ENCODE measurements at places on chromosomes 6 and 20.
A peak's percentile ranks its signal among the peaks of the same experiment; 100 is the strongest.

- no peak for DNase-seq
Observed at GRCh38 chr6:108744996-108745395, 103.2 kb upstream of the ARMC2 start.

DNA sequence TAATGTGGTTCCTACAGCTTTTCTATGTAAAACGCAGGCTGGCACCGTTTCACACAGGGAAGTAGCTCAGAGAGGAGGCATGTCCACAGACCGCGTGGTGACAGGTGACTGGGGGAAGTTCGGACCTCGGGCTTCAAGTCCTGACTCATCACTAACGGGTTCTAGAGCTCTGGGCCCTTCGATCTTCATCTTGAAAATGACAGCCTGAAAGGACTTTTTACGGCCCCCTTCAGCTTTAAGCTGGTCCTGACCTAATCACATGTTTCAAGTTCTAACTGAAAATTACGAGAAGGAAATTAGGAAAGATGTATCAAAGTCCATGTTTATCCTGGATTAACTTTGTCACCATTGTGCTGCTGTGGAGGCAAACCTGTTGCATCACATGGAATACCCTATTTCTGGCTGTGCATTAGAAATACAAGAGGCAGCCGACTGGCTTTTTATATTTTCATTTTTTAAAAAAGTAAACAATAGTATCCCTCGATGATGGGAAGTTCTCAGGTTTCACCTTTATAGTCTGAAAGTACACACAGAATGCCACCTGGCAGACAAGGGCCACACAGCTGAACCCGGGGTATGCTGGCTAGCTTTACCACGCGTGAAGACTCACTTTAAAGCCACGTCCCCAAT, 2.0 kb downstream of the MAN1A1 start:
- DNase-seq: peak; percentile 26

GRCh38 chr6:134031696-134032255, 20.6 kb downstream of the SLC2A12 start:
- peak; percentile 32 for DNase-seq

DNA sequence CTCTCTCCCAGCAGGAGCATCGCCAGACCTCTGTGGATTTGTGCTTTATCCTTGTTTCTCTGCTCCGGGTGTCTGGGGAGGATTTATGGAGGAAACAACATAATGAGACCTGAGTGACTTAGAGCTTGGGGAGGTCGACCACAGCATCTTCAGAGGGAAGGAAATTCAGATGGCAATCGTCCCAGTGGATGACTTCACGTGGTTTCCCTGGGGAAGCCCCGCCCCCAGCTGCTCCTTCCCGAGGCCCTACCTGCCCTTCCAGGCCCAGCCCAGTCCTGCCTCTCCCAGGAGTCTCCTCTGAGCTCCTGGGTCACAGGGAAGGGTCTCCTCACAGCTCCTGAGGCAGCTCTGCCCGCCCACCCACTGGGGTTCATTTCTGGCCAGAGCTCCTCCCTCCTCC, 430.3 kb upstream of the SULF2 start:
- no peak for DNase-seq

GRCh38 chr6:158131926-158132325, 36.1 kb downstream of the SERAC1 start:
- peak; percentile 17 for DNase-seq

- peak; percentile 65 for DNase-seq
Observed at GRCh38 chr20:38001173-38001875, 31.9 kb downstream of the TTI1 start.

DNA sequence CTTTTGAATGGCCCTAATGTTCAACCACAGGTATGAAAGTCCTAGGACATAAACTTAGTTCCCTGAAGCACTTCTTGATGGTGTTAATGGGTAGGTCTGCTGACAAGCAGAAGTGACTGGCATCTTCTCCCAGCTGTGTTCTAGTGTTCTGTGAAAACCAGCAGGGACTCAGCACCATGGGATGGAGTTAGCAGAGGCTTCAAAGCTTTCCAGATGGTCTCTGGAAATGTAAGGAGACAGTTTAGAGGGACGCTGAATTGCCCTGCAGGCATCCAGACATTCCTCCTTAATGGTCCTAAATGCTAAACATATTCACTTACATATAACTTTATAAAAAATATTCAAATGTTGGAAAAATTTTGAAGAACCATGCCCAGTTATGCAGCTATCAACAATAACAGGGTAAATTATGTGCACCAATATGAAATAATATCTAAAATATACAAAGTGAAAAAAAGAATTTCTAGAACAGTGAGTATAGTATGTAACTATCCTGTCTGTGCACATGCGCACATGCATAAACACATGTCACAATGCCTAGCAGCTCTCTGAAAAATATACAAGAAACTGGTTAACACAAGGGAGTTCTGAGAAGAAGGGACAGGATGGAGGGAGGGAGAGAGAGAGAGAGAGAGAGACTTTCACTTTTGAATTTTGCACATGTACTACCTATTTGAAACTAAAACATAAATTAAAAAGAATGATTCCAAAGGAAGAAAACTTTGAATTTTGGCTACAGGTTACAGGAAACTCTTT, 87.2 kb downstream of the PRDM1 start:
- DNase-seq: no peak

DNA sequence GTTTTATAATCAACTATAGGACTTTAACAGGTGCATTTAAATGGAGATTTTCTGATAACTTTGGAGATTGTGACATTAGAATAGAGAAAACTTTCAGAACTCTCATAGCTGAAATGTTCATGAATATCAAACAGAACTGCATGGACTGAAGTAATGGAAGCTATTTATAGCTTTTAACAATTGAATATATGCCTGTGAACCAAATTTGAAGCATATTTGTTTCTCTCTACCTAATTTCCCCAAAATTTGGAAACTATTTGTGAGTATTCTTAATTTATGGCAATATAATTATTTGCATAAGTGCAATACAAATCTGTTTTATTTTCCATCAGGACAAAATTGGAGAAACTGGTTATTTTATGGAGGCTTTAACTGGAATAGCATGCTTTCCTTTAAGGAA, 96.6 kb downstream of the PLG start:
- no peak for DNase-seq

DNA sequence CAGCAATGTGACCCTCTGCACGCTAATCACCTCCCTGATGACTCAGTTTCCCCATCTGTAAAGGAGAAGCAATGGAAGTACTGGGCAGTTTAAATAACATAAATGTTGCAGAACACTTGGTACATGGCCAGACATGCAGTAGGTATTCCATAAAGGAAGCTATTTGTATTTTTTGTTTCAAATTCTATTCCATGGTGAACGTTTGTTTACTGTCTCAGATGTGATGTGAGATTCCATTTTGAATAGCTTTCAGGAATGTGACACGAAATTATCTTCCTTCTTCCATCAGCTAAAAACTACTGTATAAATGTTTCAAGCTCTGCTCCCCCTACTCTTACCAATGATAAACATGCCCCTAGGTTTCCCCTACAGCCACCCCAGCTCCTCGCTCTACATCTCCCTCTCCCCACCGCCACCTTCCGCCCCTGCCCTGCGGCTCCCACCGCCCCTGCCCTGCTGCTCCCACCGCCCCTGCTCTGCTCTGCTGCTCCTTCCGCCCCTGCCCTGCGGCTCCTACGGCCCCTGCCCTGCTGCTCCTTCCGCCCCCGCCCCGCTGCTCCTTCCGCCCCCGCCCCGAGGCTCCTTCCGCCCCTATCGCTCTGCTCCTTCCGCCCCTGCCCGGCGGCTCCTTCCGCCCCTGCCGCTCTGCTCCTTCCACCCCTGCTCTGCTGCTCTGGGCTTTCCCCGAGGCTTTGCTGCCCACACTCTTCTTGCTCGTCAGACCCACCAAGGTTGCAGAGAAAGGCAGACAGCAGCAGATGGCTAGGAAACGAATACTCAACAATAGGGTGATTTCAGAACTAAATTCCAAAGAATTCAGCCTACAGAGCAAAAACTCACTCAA, 78.9 kb downstream of the THBS2 start:
- DNase-seq: no peak

DNA sequence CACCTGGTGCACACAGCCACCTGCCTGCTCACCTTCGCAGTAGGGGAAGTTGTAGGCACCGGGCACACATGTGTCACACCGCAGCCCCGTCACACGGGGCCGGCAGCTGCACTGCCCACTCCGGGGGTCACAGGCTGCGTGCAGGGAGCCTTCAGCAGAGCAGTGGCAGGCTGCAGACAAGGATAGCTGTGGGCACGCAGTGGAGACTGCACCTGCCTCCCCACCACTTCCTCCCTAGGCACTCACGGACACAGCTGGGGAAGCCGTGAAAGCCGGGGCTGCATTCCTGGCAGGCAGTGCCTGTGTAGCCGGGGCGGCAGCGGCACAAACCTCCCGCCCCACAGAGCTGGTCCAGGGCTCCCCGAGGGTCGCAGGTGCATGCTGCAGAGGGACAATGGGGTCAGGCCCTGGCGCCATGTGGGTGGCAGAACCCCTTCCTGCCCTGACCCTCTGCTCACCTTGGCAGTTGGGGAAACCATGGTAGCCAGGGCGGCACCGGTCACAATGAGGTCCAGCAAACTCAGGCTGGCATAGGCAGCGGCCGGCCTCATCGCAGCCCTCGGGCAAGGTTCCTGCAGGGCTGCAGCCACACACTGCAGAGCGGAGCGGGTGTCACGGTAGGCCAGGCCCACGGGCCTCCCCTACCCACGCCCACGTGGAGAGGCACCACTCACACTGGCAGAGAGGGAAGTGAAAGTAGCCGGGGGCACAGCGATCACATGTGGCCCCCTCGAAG, 29.4 kb downstream of the LAMA5 start:
- no peak for DNase-seq

- no peak for DNase-seq
Observed at GRCh38 chr6:80482056-80482455, 375.6 kb downstream of the BCKDHB start.

GRCh38 chr20:50193836-50194421, 3.3 kb downstream of the CEBPB start:
- DNase-seq: no peak

DNA sequence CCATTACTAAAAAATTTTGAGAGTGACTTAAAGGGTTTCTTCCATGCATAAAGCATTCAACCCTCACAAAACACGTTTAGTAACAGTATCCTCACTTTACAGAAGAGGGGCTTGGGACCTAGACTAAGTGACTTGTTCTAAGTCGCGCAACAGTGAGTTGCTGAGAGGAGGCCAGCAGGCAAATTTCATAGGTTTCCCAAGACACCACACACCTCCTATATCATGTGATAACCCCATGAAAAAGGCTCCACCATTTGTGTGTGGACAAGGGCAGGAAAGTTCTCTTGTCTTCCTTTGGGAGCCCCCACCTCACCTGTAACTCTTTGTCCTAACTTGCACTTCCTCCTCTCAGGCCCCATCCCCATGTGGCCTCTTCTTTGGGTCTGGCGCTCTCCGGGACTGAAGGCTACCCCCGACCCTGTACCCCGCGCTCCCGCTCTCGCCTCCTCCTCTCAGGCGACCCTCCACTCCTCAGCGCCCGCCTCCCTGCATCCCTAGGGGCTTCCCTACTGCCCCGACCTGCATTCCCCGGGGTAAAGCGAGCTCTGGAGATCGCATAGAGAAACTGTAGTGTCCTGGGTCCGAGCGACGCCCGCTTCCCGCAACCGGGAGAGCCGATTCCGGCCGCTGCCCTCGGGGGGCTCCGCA, 392 bp downstream of the PSMB8 start:
- no peak for DNase-seq

- DNase-seq: no peak
Observed at GRCh38 chr6:89966228-89966544, 71.9 kb downstream of the GJA10 start.

GRCh38 chr6:73460056-73460455, 1.5 kb upstream of the MTO1 start:
- no peak for DNase-seq

DNA sequence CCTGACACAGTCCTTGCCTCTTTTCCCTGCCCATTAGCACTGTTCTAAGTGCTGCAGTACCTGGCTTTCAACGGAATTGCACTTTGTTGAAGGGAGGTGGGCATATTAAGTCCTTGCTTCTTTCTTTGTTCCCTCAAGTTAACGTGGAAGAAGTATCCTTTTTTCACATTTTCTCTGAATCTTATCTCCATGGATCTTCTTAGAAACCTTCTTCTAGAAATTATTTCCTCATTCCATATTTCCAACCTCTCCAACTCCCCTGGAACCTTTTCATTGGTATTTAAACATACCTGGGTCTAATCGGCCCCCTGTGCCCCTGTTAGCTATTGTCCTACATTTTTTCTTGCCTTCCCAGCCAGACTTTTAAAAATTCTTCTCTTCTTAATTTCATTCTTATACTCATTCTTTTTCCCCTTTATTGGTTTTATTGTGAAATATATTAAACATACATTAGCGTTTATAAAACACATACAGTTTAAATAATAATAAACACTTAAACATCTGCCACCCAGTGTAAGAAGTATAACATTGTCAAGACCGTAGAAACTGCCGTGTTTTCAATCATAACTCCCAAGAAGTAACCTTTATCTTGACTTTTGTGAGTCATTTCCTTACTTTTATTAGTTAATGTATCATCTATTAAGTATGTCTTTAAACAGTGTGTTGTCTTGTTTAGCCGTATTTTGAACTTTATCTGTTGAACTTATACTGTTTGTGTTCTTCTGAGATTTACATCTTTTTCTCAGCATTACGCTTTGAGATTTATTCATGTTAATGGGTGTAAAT, 118.2 kb downstream of the CDKAL1 start:
- DNase-seq: peak; percentile 73

DNA sequence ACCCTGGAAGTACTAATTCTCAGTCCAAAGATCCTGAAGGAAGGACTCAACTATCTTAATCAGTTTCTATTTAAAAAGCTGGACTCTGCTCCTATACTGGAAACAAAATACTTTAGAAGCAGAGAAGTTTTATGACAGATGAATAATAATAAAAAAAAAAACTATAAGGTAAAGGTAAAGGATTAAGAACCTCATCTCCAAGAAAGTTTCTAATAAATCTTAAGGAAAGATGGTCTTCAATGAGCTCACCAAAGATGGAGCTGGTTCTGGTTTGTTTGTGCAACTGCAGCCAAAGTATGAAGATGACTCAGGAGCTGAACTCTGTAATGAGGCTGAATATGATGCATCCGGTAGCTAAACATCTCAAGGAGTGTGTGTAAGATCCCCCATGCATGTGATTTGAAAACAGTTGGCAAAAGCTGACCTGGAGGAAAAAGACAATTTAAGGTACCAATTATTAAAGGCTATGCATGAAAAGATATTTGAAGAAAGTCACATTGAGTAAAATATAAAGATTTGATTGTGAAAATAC, 25.2 kb downstream of the MED23 start:
- peak; percentile 6 for DNase-seq

DNA sequence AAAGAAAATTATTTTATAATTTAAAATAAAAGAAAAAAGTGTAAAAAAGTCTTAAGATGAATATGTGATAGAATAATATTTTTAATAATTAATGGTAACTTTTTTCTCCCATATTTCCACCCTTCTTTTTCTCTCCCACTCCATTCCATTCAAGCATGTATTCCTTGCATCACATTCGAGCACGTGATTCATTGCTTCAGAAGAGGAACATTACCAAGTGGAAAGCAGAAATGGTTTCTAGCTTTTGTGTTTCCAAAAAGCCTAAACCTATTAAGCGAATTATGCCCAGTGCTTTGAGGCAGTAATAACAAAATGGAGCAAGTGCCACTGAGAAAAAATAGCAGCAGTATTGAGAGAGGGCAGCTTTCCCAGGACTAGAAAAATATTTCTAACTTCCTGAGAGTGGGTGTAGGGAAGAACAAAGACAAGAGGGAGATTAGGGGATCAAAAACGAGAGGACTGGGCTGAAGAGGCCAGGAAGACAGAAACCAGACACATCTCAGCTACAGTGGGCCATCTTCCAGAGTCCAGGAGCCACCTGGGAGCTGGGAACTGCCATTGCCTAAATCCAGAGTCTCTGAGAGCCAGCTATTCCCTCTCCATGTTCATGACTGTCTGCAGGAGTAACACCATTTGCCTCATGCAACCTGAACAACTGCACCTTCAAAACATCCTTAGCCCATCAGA, 15.0 kb upstream of the AKIRIN2 start:
- no peak for DNase-seq
